ENCODE measurements at places on chromosomes 7 and 10.

GRCh38 chr10:112517451-112517862 is 70.4 kb downstream of the VTI1A start:
- no peak for DNase-seq

DNA sequence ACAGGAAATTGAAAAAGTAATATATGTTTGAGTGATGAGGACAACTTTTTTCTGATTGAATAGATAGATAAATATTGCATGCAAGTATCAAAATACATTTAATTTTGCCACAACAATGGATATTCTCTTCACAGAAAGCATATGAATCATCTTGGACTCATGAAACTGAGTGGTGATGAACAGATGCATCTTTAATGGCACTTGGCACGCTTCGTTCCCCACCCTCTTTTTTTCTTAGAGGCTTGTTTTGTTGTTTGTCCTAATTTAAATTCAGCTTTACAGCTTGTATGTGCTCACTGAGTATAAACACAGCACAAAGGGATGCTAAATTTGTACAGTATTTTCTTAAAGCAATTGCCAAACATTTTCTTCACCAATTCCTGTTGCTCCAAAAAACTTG is 145.0 kb upstream of the YAE1 start:
- DNase-seq = no peak

GRCh38 chr7:108604307-108605077 is 34.8 kb downstream of the DNAJB9 start:
- DNase-seq = no peak

- no peak for DNase-seq
These were observed 9.4 kb downstream of the ASB13 start for GRCh38 chr10:5656737-5657579.

DNA sequence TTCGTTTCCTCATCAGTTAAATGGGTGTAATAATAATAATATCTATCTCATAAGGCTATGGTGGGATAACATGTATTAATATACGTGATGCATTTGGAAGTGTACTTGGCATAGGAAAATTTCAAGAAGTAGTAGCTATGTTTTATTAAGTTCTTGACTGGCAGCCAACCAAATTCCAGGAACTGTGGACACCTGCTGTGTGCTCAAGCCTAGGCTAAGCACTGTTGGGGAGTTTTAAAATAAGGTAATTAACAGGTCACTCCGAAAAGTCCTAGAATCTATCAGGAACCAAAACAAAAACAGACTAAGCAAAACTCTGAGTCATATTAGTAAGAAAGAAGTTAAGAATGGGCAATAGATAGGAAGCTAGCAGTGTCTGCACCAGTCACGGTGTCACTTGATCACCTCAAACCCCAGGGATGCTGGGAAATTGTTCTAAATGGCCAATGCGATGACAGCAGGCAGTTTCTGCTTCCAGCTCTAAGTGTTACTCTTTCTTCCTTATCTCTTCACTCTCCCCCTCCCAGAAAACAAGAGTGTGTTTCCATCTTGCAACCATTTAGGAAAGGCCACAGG is 92.0 kb upstream of the GDF10 start:
- no peak for DNase-seq

DNA sequence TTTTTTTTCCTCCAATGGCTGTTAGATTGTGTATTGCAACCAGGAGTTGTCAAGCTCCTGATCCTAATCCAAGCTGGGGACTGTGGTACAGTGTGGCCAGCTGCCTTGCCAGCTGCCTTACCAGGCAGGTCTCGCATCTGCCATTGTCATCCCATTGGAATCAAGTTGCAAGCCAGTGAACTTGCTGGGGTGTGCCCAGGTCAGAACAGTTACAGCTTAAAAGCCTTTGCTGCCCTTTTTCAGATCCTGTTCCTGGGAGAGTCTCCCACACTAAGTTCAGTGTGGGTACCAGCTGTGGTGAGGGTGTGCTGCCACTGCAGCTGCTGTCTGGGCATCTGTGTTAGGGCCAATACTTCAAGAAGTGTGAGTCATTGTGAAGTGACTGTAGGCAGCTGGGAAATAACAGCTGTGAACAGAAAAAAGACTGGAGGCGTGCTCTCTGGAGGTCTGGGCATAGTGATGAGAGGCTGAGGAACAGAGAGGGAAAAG is 72.8 kb downstream of the CCNY start:
- DNase-seq = no peak

DNA sequence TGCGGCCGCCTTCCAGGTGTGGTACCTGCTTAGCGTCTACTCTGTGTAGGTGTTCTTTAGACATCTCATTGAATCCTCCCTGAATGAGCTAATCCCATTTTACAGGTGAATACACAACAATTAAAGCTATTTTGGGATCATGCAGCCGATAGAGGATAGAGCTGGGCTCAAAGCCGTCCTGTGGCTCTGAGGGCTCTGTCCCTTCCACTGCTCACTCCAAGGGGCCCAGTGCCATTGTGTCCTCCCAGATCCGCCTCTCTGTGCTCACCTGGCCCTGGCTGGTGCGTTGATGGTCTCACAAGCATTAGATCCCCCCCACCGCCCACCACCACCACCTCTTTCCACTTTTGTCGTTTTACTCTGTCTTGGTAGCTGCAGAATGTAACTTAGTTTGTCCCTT is 13.1 kb downstream of the NPTX2 start:
- DNase-seq = no peak

DNA sequence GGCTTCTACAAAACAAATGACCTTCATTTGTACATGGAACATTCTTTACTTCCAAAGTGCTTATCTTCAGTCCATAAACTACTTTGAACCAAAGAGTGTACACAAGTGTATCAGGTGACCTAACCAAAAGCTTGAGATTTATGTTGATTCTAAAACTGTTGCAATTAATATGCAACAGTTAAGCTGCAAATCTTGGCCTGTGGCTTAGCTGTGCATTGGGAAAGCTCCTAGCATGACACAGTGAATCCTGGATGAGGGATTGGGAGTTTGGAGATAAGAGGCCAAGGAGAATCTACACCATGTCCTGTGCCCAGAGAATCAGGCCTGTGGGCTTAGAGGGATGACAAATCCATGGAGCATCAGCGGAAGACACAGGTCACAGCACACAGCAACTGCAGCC is 105.2 kb upstream of the GSDME start:
- DNase-seq = no peak

DNA sequence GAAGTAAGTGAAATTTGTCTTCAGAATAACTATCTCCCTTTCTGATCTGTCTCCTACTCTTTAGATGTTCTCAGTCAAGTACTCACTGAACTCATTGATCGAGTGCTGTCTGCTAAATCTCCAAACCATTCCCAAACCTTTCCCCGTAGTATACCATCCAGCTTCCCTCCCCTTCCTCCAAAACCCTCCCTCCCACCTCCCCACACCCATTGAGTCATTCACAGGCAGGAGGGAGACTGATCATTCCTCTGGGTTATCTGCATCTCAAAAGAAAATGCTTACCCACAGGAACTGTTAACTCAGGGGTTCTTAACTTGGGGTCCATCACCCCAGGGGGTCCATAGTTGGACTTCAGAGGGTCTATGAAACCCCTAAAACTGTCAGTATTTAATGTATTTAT is 37.4 kb downstream of the GOT1 start:
- DNase-seq = no peak

Measured in GM13976 (cell line).